ENCODE measurements at places on chromosomes 4 and X.

GRCh38 chr4:6272863-6273660 lies 3.4 kb downstream of the WFS1 start:
- DNase-seq, result no peak

GRCh38 chr4:153823483-153823882 lies 34.6 kb upstream of the SFRP2 start:
- no peak for DNase-seq

DNA sequence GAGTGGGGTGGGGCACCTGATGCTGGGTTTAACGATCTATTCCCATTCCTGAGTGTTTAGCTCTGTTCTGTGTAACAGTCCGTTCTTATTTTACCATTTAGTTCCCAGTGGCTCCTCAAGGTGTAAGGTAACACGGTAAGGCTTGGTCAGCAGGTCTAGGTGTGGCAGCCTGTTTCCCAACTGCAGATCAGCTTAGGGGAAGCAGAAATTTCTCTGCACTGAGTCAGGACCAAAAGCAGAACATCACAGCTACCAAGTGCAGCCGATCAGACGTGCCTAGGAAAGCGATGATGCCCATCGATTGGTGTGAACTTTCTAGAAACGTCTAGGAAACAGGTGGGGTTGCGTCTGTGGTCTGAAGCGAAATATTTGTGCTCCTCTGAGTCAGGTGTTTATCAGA lies 240.1 kb downstream of the STIM2 start:
- no peak for DNase-seq

DNA sequence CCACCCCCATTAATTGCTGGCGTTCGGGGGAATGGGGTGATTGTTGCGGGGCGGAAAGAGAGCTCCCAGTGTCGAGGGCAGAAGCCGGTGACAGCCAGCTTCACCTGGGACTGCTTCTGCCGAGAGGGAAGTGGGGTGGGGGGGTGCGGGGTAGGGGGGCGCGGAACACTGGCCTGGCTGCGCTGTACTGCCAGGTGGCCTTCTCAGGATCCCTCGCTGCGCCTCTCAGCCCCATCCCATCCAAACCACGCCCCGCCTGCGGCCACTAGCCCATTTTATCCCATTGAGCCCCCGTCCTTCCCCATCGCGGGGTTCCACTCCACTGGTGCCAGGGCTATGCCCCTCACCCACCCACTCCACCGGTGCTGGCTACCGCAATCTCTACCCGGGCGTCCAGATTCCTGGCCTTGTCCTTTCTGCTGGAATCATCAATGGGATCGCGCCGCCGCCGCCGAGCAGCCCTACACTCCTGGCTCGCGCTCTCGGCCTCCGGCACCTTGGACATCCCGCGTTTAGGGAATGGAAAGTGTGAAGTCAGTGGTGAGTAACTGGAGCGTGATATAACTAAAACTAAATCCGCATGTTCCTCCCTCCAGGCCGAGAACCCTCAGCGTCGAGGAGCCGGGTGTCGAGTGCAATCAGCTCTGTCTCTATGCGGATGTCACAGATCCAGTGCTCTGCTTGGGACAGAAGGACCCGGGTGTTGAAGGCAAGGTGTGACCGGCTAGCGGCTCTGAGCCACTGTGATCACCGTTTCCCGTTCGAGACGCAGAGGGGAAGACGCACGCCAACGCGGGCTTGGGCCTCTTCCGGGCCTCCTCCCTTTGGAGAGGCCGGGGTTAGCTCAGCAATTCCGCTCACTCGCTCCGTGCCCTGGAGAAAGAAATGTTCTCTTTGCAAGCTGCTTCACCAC lies 20.5 kb downstream of the NKX3-2 start:
- no peak for DNase-seq

DNA sequence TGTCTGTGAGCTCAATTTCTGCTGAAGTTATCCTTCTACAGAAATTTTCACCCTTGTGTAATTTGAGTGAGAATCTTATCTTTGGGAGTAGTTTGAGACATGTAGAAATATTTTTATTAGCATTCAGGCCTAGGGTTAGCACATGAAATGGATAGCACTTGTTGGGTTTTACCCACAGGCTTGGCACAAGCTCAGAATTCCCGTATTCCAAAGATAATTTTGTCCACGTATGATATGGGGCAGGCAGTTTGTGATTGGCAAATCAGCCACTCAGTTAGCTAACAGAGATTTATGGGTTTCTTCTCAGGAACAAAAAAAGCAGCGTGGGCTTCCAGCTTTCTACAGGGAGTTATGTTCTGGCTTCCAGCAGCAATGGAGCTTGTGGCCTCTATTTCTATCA lies 117.9 kb upstream of the DCAF8L1 start:
- no peak for DNase-seq

- DNase-seq, result no peak
These were observed 244.9 kb downstream of the FRMPD4 start for GRCh38 chrX:12383196-12383595.

DNA sequence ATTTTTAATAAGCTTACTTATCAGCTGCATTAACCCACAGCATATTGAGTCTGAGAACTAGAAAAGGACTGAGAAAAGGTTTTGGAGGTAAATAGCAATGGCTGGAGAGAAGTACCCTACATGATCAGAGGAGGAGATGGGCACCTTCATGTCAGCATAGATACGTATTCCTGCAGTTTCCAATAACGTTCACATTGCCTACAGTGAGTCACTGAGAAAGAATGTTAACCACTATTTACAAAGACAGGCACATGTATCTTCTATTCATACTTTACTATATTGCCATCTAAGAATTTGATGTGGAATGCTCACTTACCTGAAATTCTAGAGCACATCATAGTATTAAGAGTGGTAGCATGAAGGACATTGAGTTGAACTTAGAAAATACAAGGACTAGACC lies 92.5 kb downstream of the TLL1 start:
- DNase-seq, result no peak

GRCh38 chrX:9164533-9165426 lies 130.9 kb upstream of the FAM9B start:
- DNase-seq, result no peak

DNA sequence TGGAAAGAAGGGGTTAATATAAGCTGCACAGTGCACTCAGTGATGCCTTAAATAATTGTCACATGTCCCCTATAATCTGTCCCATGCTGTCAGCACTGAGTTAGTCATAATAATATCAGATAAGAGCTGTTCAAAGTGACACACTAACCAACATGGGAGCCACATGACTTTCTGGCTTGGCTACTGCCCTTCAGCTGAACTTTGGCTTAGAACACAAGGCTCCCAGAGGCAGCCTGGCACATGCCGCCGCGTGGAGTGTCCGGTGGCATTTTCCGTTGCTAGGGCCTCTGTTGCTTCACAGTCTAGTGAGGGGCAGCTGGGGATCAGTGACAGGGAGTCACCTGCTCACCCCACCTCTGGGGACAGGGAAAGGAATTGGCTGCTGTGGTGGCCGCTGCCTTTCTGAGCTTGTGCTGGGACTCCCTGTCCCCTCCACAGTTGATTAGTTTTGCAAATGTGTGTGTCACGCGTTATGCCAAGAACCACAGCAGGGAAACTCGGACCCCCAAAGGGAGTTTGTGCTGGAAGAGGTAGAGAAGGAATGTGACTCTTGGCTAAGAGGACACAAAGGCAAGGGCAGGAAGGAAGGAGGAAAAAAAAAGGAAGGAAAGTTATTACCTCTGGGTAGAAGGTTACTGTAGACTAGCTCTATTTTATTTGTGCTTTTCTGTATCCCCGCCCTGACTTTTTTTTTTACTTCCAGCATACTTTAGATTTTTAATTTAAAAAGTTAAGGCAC lies 41.1 kb upstream of the PPARGC1A start:
- no peak for DNase-seq

All from HT-29 (cell line).